Stimulated activated CD8-positive, alpha-beta memory T cell treated with anti-CD3 and anti-CD28 coated beads, Interleukin-7, amount 100 ng/mL, for 1 hour (primary cell): ENCODE measurements at places on chromosomes 6 and 20.

- DNase-seq = no peak
These were observed 148.4 kb downstream of the SYCP2 start for GRCh38 chr20:59784791-59785668.

- no peak for DNase-seq
These were observed 2.4 kb downstream of the CST8 start for GRCh38 chr20:23493172-23493772.

DNA sequence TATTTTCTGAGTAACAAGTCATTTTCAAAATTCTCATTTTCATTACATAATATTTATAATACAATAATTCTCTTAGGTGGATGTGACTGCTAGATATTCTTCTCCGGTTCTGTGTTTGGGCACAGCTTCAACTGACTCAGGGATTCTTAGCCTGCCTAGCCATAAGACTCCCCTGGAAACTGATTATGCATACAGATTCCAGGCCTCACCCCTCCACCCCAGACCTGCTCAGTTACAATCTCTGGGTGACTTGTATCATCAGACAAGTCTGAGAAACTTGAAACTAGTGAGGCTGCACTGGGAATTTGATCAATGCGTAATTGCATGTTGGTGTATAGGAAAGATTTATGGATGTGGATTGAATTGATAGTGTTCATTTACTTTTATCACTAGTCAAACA lies 25.4 kb downstream of the FLRT3 start:
- no peak for DNase-seq

- no peak for DNase-seq
These were observed 364.3 kb upstream of the SPTLC3 start for GRCh38 chr20:12644461-12644860.

GRCh38 chr6:23282252-23283021 lies 713.1 kb downstream of the HDGFL1 start:
- DNase-seq = no peak

DNA sequence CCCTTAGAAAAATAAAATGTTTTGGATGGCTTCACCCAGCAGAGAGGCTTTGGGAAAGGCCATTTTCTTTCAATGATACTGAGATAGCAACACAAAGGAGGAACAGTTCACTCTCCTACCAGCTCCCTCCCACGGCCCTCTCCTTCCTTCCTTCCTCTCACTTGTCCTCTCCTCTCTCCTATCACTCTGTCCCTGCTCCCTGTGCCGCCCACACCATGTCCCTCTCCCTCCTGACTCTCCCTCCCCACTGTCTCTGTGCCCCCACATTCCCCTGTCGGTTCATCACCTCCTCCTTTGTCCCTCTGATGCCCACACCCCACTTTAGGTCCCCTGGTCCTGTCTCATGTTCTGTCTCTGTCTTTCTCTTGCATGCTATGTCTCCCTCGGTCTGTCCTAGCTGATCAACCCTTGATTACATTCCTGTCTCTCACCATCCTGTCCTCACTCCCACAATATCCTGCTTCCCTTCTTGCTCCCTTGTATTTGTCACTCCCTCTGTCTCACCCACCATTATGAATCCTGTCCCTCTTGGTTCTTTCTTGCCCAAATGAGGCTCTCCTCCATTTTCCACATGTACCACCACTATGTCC lies 30.1 kb downstream of the ELMO2 start:
- no peak for DNase-seq

GRCh38 chr6:55713436-55713835 lies 134.4 kb upstream of the HMGCLL1 start:
- DNase-seq = no peak

DNA sequence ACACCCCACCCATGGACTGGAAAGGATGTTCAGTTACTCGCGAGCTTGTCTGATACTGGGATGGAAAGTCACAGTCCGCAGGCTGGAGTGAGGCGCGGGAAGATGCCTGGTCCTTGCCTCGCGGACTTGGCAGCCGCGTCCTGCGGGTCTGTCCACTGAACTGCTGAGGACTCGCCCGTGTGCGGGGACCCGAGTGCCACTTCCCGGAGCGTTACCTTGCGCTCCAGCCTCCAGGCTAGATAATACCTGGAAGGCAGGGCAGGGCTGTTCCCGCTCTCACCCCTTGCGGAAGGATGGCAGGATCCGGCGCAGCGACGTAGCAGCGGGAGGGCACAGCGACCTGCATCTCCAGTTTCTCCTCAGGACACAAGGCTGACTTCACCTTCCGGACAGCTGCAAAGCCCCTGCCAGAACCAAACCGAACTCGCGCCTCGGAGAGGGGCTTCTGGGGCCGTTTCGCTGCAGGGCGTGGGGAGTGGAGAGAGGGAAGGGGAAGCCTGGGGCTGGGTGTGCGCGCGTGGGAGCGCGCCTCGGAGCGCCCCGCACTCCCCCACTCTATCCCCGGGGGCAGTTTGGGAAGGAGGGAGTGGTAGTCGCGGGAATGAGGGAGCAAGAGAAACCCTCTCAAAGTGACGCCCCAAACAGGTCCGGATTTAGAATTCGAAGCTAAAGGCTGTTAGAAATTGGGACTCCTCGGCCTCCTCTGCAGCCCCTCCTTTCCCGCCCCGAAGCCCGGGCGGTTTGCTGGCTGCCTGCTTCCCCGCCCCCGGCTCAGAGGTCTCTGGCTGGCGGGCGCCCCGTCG lies at the start of gene KCNQ5:
KCNQ5 (plus strand) TSS at position 774 of the 803 bp plus-strand sequence.
- DNase-seq = no peak

GRCh38 chr6:157953580-157954091 lies 28.0 kb upstream of the SYNJ2 start:
- DNase-seq = no peak

DNA sequence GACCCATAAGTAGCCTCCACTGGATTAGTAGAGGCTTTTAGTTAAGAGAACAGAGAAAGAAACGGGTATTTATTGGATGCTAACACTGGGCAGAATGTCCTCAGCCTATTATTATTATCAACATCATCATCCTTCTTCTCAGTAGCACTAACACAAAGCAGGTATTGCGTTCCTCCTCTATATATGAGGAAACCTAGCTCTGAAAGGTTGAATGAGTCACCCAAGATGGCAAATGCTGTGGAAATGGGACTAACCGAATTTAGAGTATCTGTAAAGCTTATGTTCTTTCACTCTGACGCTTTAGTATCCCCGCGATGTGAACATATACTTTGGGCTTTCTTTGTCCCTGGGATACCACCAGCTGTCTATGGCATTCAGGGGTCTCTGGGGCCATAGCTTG lies 77.0 kb downstream of the ADTRP start:
- no peak for DNase-seq

- DNase-seq = no peak
These were observed 14.5 kb downstream of the STX16 start for GRCh38 chr20:58665606-58666005.

GRCh38 chr6:134421501-134421900 lies 103.6 kb upstream of the SGK1 start:
- DNase-seq = no peak

GRCh38 chr20:20627471-20627870 lies 85.0 kb downstream of the RALGAPA2 start:
- DNase-seq = no peak

- DNase-seq = no peak
These were observed 198.5 kb upstream of the RSPO3 start for GRCh38 chr6:126919947-126920346.

DNA sequence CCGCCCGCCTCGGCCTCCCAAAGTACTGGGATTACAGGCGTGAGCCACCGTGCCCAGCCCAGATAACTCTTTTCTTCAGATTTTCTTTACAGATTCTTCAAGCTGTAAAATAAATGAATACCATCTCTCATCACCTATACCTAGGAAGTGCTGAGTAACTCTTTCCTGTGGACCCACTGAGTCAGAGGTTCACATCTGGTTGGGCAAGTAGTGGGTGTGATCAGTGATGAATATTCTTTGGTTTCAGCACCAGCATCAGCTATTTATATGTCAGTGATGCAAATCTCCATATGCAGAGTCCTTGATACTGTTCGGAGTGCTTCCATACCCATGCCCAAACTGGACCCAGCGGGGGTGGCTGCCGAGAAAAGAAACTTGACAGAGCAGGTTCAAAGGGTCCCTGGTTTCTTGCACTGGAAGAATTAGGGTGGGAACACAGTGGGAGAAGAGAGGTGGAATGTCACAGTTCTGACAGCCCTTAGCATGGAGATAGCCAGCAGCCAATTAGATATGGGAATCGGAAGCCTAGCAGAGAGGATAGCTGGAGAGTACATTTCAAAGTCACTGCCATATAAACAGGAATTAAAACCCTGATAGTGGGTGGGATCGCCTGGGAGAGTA lies 64.9 kb upstream of the DDR1 start:
- DNase-seq = no peak

GRCh38 chr6:157058574-157058973 lies 264.7 kb downstream of the TMEM242 start:
- DNase-seq = no peak

- no peak for DNase-seq
These were observed 241.6 kb upstream of the BTBD3 start for GRCh38 chr20:11675920-11676629.

DNA sequence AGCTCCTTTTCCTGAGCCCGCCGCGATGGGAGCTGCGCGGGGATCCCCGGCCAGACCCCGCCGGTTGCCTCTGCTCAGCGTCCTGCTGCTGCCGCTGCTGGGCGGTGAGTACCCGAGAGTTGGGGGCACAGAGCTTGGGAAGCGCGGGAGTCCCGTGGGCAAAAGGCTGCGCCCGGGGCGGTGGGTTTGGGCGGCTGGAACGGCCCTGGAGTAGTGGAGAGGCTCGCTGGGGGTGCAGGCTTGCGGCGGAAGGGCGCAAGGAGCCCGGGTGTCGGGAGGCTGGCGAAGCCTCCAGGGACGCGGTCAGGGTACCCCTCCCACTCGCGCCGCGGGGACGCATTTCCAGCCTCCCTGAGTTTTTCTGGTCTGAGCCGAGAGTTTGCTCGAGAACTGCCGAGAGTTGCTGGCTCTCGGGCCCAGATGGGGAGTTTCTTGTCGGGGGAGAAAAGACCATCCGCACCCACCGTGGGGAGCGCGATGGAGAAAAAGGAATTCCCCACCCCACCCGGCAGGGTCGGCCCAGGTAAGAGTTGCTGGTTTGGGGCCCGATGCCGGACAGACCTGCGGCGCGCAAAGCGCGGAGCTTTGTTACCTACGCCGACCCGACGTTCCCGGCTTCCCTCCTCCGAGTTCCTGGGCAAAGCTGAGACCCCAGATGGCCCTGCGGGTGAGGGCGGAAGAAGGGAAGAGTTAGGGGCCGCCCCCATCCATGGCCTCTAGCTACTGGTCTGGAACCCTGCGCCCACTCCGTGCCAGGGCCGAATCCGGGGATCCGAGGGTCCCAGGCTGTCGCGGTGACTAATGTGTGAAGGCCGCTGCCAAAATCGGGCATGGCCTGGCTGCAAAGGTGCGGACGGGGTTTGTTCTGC lies 584 bp downstream of the PTK7 start:
- DNase-seq = no peak
